ENCODE measurements at places on chromosomes 2 and 18.

DNA sequence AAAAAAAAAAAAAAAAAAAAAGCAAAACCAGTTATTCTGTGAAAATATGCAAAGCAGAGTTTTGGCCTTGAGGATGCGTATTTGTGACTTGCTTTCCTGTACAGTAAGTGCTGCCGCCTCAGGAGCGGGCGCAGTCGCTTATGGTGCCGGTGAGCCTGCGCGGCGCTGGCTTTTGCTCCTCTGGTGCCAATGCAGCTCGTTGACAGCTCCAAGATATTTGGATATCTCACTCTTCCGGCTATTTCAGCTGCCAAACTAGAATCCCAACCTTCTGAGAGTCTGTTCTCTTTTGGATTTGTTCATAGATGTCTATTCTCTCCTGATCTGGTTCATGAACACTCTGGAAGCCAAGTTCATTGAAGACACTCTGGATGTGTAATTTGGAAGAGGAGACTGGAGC, 184.1 kb downstream of the AGAP1 start:
- no peak for DNase-seq

DNA sequence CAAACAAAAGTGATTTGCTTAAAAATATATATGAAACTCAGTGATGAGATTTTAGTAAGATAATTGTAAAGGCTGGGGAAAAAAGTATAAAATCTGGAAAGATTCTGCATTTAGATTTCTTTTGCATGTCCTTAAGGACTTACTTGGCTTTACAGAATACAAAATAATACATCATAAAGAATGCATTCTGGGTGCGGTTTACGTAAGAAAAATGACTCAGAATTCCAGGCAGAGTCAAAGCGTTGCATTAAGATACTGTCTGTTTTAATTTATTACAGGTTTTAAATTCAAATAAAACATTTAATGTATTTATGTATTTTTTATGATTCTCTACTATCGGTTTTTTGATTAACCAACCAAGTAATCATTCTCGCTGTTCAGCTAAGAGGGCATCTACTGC, 178.0 kb downstream of the SH3BP4 start:
- DNase-seq, result no peak

GRCh38 chr2:239743206-239743605, 281.9 kb downstream of the NDUFA10 start:
- no peak for DNase-seq

DNA sequence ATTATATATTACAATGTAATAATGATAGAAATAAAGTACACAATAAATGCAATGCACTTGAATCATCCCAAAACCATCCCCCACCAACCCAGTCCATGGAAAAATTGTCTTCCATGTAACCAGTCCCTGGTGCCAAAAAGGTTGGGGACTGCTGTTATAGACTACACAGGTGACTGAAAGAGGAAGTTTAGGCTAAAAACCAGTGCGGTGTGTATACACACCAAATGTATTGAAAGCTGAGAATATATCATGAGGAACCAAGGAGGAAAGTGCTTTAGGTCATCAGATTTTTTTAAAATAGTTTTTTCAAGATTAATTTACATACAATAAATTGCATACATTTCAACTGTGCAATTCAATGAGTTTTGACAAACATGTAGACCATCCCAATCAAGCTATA, 20.5 kb upstream of the C1D start:
- DNase-seq, result no peak

DNA sequence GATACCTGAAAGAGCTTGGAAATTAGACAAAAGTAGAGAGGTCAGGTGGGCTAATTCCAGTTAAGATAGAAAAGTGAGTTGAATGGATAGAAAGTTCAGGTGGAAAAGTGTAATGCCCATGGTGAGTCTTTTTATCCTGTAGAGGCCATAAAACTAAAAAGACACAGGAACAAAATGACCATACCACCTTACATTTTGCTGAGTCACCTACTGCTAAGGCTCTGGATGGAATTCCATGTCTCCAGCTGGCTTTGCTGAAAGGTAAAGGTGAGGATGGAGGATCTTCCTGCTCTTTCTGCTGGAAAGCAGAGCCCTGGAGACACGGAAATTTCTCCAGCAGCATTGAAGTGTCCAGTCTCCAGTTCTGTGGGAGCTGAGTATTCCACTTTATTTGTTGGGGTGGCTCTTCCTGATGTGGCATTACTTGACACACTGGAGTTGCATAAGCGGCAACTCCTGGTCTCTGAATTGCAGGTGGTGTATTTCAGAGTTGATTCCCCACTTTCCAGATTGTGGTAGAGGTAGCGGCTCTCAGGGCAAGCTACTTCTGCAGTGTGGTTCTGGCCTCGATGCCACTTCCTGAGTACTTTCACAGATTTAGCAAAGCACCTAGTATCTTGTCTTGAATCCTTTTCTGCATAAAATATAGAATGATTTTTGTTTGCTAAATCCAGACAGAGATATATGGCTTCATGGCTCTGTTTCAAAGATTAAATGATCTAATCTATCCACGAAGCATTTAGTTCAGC, 10.7 kb downstream of the IL1RL2 start:
- DNase-seq, result no peak

All from esophagus squamous epithelium (tissue), 5 donors.